ENCODE measurements at places on chromosomes 7 and 10.

GRCh38 chr7:158765020-158765419 is 60.4 kb upstream of the NCAPG2 start:
- no peak for DNase-seq

GRCh38 chr7:4713183-4713784 is 31.2 kb downstream of the FOXK1 start:
- no peak for DNase-seq

DNA sequence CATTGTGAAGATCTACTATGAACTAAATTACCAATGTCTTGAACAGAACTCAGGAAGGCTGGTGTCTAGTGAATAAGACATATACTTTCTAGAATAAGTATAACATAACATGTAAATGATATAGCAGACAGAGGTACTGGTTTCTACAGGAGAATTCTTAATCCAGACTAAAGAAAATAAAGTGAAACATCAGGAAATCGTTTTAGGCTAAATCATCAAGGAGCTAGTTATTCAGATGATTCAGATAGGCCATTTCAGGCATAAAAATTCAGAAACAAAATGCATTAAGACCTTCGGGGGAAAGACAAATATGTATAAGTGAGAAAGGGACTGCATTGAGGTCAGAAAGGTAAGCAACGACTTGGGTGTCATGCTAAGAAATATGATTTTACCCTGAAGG is 170.6 kb downstream of the LRRN3 start:
- no peak for DNase-seq

DNA sequence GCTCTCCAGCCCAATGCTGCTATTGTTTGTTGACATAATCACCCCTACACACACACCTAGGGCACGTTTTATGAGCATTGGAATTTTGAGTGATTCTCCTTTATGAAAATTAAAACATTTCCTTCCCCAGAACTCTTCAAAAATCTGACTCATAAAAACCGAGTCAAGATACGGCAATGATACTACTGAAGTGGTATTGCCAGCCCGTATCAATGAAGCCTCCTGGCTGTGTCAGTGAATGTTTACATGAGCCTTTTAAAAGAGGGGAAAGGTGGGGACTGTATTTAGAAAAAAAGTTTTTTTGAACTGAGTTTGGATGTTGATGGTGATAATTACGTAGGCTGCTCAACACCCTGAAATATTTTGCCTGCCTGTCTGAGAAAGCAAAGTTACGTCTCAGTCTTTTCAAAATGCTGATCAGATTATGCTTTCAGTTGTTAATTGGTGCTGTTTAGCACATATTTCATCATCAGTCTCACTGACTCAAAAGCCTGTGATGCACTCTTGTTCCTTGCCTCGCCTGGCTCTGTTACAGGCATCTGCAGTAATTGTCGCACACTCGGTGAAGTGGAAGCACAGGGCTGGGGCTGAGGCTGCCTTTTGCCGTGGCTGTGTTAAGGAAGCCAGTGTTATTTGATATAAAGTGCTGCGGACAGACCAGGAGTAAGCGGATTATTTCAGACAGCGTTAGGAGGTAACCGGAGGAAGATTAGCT is 157.4 kb upstream of the TCF7L2 start:
- no peak for DNase-seq

DNA sequence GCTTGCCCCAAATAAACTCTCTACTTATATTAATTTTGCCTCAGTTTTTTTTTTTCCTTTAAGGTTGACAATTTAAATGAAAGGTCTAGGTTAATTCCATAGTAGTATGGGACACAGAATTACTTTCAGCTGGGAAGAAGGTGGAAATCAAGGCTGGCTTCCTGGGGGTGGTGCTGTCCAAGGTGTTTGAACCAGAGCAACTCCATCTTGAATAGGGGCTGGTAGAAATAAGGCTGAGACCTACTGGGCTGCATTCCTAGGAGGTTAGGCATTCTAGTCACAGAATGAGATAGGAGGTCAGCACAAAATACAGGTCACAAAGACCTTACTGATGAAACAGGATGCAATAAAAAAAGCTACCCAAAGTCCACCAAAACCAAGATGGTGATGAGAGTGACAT is 1190.8 kb upstream of the AUTS2 start:
- no peak for DNase-seq
